ENCODE measurements at places on chromosomes 4 and X.

DNA sequence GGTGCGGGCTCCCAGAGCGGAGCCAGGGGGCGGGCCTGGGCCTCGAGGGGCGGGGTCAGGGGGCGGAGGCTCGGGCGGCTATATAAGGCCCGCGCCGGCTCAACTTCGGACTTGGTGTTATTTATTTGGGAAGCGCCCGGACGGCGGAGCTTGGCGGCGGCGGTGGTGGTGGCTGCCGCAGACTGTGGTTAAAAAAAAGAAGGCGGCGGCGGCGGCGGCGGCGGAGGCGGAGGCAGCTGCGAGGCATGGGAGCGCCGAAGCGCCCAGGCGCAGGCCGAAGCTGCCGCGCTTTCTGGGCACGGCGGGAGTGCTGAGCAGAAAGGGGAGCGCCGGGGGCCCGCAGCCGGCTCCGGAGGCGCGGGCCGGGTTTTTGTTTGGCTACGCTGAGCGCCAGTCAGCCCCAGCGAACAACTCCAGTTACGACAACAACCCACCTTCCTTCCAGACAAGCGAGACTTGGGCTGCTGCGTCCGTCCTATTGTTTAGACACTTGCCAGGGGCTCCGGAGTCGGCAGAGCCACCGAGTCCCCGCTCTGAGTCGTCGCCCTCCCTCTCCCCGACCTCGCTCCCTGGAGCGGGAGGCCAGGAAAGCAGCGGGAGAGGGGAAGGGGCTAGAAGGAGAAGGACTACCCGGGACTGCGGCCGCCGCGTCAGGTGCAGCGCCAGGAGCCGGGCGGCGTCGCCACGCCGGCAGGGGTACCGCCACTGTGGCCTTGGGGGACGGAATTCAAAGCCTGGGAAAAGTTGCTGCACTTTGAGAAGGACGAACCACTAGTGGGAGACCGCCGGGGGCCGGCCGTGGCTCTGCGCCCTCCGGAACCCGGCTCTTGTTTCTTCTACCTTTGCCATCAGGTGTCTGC lies at the start of gene SLIT2:
TSS of gene SLIT2 (plus strand) at position 110 of the 860 bp plus-strand sequence. CDS start 1,911 bp downstream, outside the sequence.
- DNase-seq = peak; percentile 9

GRCh38 chrX:49978176-49978575 lies 55.8 kb downstream of the CLCN5 start:
- DNase-seq = no peak

- no peak for DNase-seq
Observed at GRCh38 chr4:53706422-53707032, 115.2 kb upstream of the LNX1 start.

DNA sequence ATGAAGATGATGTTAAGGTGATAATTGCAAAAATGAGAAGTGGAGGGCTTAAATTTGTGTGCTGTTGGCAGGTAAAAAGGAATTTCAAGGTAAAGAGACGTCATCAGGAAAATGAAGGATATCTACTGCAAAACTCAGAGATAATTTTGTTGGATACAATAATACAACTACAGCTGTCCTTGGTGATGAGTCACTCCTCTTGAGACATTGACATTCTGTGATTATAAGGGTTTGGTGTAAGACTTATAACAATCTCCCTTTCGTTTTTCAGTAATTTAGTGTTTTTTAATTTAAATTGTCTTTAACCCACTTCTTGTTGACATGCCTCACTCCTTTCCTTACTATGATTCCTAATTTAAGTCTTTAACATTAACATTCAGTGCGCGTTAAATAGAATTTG lies 1074.1 kb upstream of the SLIT2 start:
- no peak for DNase-seq

DNA sequence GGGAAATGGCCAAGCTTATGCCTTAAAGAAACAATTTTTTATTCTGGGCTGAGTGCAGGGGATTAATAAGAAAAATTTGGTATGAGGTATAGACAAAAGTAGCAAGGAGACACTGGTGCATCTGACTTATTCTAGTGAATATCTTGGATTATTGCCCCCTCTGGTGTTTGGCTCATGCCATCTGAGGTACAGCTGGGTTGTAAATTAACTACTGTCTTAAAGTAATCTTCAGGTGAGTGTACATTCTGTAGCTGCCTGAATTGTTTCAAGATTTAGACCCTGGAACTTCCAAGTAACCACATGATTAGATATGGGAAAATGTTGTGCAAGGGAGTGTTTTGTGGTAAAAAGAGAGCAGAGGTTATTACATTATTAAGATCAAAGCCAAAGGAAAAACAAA lies 988.7 kb downstream of the FAM133A start:
- DNase-seq = no peak

- DNase-seq = no peak
Observed at GRCh38 chr4:73070074-73070390, 516 bp upstream of the COX18 start.

DNA sequence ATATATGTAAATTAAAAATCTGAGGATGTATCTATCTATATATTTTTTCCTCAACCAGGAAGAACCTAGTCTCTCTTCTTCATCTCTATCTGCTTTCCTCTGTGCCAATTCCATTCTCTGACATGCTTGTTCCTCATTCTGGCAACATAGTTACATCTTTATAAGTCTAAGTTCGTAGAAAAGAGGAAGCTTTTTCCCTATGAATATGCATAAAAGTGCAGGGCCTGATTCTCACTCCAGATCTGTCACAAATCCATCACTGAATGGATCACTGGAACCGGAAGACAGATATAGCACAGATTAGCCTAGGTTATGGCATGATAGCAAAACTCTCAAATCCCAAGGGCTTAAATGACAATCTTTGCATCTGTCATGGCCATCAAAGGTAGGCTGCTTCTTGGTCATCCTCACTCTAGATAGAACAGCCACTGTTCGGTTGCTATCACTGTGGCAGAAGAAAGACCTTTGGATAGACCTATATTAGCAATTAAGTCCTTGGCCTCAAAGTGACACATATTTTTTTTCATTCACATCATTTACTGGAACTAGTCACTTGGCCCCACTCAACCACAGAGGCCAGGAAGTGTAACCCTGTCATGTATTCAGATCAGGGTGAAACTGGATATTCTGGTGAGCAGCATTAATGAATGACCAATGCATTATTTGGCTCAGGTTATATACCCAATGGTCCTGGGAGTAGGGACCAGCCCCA lies 22.2 kb downstream of the DTHD1 start:
- DNase-seq = no peak

GRCh38 chr4:123073650-123074049 lies 151.3 kb upstream of the NUDT6 start:
- no peak for DNase-seq

DNA sequence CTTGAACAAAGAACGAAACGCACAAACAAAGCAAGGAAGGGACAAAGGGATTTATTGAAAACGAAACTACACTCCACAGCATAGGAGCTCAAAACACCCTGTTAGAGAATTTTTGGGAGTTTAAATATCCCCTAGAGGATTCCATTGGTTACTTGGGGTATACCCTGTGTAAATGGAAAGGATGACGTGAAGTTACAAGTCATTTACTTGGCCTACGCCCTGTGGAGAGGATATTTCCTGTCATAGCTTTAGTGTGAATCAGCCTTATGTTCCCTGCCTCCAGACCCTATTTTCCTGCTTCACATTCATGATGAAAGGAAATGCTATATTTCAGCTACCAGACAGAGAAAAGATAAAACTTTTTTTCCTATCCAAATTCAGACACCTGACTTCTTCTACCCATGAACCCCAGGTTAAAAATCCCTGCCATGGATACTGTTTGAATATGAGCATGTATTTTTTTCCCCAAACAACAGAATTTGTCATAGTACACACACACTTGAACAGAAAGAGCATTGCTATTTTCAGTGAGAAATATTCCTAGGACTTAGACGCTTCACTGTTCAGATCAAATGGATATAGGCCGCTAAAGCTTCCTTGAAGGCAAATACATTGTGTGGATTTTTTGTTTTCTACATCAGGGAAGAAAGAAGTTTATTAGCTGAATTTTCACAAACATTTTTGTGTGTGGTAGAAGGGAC lies 20.4 kb downstream of the PIN4 start:
- no peak for DNase-seq

DNA sequence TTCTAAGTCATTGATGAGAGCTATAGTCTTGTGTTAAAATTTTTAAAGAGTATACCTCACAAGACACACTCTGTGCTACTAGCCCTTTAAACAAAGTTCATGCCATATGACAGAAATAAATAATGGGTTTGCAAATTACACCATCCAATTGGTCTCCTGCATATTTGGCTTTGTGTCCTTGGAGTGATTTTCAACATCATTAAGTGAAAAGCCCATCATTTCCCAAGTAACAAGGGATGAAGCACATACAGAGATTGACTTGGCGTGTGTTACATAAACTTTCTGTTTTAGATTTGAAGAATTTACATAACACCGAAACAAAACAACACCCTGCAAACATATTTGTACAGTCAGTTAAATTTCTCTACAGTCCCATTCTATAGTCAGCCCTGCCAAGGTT lies 216.9 kb upstream of the NEIL3 start:
- DNase-seq = no peak

DNA sequence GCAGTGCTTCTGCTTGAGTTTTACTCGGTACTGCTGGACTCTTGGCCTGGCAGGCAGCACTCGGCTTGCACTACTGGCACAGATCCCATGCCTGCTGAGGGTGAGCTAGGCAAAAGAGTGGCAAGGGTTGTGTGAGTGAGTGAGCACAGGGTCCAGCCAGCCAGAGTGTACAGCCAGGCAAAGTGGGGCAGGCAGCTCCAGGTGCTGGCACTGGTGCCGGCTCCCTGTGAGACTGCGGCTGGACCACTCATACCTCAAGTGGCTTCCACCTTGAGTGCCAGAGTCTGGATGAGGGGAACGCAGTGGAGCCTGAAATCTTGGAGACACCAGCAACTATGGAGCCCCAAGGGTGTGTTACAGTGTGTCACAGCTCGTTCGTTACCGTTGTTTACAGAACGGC lies 1451.9 kb upstream of the AGA start:
- no peak for DNase-seq

- no peak for DNase-seq
Observed at GRCh38 chrX:149462849-149463248, 42.3 kb downstream of the IDS start.

- DNase-seq = no peak
Observed at GRCh38 chr4:139581096-139581495, 25.1 kb upstream of the SETD7 start.

- no peak for DNase-seq
Observed at GRCh38 chr4:10460313-10461047, 3.3 kb upstream of the ZNF518B start.

DNA sequence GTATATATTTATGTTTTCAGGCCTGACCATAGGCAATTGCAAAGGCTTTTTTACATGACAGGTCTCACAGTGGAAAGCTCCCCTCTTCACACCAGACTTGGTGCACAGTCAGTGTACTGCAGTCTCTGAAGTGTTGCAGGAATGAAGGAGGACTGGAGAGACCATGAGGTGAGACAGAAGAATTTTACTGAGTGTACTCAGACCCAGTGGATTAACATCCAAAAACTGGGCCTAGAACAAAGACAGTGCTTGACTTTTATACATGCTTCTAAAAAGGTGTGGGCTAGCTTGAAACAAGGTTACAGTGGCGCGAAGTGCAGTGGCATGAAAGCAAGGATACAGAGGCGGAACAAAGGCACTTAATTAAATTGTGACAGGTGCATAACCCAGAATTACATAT lies 822.9 kb downstream of the RAPGEF2 start:
- DNase-seq = no peak

GRCh38 chr4:55931833-55932232 lies 16.9 kb upstream of the CEP135 start:
- no peak for DNase-seq

- no peak for DNase-seq
Observed at GRCh38 chr4:85790582-85790981, 315.6 kb downstream of the ARHGAP24 start.

DNA sequence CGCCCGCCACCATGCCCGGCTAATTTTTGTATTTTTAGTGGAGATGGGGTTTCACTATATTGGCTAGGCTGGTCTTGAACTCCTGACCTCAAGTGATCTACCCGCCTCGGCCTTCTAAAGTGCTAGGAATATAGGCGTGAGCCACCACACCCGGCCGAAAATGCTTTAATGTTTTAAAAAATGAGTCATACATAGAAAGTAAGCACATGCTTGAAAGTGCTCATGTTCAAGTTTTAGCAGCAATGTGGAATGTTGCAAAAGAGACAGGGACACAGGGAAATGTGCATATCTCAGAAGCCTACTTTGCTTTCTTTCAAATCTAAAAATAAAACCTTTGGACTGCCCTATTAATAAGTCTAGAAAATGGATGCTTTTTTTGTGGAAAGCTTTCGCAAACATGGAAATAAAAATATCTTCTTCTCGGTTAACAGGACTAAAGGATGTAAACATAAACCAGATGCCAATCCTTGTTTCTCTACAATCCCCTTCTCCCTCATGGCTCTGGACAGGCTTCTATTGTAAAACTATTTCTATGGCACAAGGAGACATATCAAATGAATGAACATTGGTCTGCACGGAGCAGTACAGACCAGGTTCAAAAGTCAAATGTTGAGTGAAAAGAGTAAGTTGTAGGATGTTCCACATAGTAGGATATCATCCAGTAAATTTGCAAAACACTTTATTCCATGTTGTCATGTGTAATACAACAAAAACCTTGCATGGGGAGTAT lies 15.0 kb downstream of the MECP2 start:
- DNase-seq = no peak

DNA sequence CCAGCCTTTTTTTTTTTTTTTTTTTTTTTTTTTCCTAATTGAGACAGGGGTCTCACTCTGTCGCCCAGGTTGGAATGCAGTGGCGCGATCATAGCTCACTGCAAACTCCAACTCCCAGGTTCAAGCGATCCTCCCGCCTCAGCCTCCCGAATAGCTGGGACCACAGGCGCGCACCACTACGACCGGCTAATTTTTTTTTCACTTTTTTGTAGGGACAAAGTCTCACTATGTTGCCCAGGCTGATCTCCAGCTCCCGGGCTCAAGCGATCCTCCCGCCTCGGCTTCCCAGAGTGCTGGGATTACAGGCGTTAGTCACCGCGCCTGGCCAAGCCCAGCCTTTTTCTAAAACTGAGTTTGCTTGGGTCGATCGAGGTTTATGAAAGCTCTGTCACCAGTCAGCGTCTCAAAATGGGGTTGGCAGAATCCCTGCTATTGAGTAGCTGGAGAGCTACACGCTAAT lies 1.3 kb upstream of the OTUD5 start:
- no peak for DNase-seq

GRCh38 chr4:821631-822030 lies 4.3 kb downstream of the CPLX1 start:
- DNase-seq = no peak

DNA sequence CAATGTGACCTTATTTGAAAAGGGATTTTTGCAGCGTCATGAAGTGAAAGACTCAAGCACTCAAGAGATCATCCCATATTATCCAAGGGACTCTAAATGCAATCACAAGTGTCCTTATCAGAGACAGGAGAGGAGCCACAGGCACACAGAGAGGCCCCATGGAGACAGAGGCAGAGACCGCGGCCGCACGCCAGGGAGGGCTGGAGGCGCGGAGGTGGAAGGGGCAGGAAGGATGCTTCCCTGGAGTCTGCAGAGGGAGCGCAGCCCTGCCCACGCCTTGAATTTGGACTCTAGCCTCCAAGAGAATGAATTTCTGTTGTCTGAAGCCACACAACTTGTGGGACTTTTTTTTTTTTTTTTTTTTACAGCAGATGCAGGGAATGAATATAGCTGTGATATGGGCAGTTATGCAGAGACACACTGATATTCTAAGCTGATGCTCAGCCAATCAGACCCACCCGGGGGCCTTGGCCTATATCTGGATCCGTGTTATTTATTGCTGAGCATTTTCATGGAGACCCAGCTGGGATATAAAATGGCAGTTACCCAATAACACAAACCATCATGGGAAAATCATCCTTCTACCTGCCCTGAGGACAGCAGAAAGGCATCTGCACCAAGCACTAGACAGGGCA lies 244.8 kb upstream of the PSAPL1 start:
- DNase-seq = no peak

GRCh38 chrX:57134702-57135101 lies 2.5 kb downstream of the SPIN2A start:
- DNase-seq = no peak

Data from T-helper 17 cell (primary cell).